ENCODE measurements at places on chromosomes 4 and X.

DNA sequence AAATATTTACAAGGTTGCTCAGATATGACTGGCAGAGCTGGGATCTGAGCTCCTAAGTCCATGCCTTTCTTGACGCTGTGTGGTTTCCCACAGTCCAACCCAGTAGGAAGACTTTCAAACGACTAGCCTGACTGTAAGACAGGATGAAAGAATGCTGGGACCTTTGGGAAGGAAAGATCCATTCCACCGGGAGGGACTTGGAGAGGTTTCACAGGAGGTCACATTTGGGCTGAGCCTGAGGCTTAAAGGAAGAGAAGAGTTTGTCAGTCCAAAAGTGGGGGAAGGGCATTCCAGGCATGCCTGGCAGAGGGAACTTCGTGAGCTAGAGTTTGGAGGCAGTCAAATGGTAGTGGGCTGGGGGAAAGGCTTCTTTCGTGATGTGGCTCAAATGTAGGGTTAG, 1.5 kb downstream of the STARD8 start:
- no peak for DNase-seq

GRCh38 chrX:99117011-99117410, 1293.1 kb downstream of the PCDH19 start:
- DNase-seq: no peak

DNA sequence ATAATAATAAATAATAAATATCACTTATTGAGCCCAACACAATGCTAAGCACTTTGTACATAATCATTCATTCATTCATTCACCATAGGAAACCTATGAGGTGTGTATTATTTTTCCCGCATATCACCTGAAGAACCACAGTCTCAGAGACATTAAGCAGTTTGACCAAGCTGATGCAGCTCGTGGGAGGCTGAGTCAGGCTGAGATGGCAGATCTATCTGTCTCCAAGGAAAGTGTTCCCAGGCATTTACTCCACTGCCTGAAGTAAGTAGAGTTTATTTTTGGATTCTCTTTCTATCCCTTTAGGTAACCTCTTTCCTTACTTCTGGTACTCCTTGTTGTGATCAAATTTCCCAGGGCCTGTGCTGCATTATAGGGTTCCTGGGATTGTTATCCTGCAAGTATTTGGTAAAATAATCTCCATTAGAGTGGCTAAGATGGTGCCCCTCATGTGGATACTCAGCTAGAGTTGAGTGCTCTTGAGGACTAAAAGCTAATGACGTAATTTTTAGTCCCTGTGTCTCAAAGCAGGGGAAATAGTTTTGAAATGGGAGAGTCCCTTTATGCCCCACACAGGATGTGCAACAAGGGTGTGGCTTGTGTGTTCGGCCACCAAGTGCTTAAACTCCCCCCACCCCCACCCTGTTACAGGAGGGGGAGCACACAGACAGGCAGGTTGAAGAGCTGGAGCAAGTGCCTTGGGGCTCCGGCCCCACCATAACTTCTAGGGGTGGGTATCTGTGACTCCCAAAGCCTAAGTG, 467.0 kb downstream of the STIM2 start:
- no peak for DNase-seq

GRCh38 chr4:81648576-81649275, 177.0 kb upstream of the RASGEF1B start:
- peak; percentile 15 for DNase-seq

DNA sequence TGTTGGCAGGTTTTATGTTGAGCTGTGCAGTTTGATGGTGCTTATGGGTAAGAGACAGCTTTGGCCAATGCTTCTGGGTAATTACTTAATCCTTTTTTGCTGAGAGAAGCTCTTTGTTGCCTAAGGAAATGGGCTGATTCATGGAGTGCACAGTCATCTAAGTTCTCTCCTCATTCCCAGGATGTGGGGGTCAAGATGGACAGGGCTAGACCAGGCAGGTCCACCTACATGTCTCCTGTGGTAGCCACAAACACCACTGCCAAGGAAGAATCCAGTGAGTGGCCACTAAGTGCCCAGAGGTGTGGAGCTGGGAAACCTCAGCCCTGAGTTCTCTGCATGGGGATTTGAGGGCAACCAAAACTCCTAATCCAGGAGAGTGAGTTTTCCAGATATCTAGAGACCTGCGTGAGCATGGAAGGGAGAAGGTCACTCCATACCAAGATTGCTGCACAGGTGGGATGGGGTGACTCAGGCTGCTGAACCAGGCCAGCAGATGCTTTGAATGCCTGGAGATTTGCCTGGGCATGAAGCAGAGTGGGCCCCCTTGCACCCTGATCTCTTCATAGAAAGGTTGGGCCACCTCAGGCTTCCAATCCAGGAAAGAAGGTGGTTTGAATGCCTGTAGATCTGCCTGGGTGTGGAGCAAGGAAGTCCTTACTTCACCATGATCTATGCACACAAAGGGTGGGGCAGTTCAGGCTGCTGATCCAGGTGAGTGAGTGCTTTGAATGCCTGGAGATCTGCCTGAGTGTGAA, 234.8 kb upstream of the GNPDA2 start:
- no peak for DNase-seq
